ENCODE measurements at places on chromosomes 12 and 14.

DNA sequence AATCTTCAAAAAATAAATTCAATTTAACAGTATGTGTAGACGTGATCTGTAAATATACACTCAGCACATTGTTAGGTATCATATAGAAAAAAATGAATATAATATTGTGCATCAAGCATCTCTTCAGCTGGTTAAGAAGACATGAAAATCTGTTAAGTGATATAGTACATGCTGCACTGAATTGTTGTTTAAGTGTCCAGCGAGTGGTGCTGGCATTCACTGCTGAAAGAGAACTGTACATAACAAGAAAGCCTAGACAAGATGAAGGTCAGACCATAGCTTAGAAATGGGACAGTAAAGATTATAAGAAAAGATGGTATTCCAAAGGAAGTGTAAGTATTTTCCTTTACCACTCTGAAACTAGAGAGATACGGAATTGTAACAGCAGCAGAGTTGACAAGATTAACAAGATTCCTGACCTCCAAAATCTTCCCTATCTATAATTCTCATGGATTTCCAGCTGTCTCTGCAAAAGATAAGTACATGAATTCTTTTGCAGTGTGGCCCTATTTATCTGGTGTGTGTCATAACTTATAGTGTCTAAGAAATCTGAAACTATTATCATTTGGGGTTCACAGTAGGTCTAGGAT, 198.6 kb downstream of the FLRT2 start:
- no peak for DNase-seq

GRCh38 chr12:130204541-130204953, 42.3 kb downstream of the FZD10 start:
- no peak for DNase-seq

DNA sequence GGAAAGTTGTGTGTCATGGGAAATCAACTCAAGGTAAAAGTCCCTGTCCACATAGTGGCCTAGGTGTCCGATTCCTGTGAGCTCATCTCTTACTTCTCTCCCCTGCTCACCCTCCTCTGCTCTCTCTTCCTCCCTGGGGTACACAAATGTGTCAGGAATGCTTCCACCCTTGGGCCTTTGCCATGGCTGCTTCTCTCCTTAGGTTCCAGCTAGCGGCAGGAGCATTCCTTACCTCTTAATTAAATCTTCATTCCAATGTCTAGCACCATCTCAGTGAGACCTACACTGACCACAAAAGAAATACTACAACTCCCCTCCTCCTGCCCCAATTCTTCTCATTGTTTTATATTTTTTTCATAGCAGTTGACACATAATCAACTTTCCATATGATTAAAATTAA, 298.6 kb downstream of the PDZRN4 start:
- DNase-seq = no peak

- no peak for DNase-seq
Observed at GRCh38 chr14:80446356-80446755, 235.1 kb upstream of the DIO2 start.
